ENCODE measurements at places on chromosomes 5 and 9.

DNA sequence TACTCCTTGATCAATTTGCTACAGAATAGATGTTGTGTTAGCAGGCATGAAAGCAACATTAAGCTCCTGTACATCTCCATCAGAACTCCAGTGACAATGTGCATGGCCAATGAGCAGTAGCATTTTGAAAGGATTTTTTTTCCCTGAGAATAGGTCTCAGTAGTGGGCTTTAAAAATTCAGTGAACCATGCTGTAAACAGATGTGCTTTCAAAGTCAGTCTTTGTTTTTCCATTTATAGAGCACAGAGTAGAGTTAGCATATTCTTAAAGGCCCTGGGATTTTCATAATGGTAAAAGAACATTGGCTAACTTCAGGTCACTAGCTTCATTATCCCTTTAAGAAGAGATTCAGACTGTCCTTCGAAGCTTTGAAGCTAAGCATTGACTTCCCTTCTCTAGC is 150.8 kb downstream of the VPS13A start:
- no peak for DNase-seq

GRCh38 chr9:86708918-86709835 is 238.1 kb downstream of the GAS1 start:
- DNase-seq, result no peak

DNA sequence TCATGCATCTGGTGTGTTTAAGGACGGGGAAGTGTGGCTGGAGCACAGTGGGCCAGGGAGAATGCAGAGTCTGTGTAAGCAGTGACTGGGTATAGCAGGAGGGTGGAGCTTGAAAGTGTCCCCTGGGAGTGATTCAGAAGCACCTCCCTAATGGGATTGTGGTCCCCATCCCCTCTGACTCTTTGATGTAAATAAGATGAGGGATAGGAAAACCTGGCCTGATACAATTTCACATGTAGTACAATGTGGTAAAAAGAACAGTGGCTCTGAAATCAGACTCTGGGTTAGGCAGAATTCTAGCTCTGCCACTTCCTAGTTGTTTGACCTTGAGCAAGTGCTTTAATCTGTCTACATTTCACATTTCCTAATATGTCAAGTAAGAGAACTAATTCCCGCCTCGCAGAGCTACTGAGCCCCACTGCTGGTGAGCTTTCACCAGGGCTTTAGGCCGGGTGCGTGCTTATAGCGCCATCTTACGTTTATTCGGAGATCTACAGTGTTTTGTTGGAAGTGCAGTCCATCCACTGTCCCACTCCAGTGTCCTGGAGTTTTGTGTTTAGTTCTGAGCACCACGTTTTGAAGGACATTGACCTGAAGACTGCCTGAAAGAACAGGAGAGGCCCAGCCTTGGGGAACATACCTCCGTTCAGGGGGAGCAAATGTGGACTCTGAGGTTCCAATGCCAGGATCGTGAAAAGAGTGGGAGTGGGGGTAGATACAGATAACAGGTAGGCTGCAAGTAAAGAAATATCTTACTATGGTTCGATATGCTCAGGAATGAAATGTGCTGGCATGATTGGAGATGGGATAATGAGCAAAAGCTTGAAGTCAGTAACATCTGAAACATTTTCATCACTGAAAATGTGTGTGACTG is 51.2 kb upstream of the TESK1 start:
- DNase-seq, result peak; percentile 54

GRCh38 chr9:34997379-34997781 is 7.8 kb downstream of the DNAJB5 start:
- no peak for DNase-seq

DNA sequence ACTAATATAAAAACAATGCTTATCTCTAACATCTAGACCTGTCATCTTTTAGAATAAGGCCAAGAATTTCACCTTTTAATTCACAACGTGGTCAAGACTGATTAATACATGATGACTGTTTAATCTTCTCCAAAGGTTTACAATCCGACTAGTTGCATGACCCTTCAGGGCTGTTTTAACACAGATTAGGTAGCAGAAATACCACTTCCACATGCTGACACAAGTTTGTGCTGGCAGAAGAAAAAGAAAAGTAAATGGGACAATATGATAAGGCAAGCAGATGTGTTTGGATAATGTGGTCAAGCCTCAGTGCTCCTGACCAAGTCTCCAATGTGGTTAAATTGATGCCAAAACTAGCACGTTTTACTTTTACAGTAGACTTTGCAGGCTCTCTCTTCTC is 31.1 kb downstream of the SEMA6A start:
- no peak for DNase-seq

- DNase-seq, result no peak
Measured at GRCh38 chr5:109982966-109983534, 293.3 kb downstream of the MAN2A1 start.

GRCh38 chr5:98933445-98934072 is 4.8 kb upstream of the CHD1 start:
- no peak for DNase-seq

DNA sequence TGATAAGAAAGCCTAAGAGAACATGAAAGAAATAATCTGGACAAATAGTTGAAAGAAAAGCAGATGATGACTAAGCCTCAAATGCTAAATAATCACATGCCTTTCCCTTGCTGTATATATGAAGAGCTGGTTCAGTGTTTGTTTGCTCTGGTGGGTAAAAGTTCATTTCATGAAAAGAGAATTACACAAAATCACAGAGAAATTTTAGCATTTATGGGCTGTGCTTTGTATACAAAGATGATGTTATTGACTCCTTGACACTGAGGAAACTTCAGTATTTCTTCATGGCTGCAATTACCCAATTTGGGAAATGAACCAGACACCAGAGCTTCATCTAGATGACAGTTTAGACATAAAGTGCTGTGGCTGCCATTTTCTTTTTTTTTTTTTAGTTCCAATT is 527.2 kb downstream of the NR2F1-AS1 start:
- no peak for DNase-seq

DNA sequence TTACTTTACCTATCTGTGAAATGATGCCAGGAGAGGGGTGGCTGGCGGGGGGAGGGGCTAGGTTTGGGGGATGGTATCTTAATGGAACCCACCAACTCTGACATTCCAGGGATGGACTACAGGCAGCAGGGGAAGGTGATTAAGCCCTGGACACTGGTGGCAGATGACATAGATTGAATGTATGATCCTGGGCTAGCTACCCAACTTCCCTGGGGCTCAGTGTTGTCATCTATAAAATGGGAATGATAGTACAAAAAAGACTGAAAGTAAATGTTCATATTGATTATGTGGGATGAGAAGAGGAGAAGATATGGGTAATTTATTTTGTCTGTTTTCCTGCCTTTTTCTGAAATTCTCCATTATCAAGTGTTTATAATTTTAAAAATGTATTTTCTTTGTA is 6.2 kb downstream of the CORO2A start:
- no peak for DNase-seq
